Non-pigmented ciliary epithelial cell (primary cell): ENCODE measurements at places on chromosomes 16 and 17.

DNA sequence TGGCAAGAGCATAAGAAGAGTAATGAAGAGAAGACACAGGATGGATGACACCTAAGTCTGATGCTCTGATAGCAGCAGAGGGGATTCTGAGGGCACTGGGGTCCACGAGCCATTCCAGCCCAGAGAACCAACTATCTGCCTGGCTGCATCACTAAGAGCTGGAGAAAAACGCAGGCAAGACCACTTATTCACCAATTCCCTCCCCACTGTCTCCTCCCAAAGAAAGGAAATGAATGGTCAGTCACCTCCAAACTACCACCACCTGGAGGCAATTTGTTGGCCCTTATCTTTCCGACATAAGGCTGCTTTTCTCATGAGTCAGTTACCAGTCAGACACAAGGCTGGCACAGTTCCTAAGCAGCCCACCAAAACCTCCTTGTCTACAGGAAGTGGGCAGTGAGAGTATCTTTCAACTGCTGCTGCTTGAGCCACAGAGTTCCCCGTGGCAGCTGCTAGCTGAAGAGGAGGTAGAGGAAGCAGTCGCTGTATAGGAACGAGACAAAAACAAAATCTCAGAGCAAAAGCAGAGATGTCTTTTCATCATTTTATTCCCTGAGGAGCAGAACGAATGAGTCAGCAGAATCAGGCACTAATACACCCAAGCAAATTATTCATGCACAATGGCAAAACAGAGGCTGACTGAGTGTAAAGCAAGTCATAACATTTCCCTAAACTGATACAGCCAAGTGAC, 111.1 kb downstream of the SMG6 start:
- DNase-seq, result peak; percentile 95

GRCh38 chr16:48110982-48111381, 44.8 kb downstream of the ABCC12 start:
- DNase-seq, result no peak

- no peak for DNase-seq
These were observed 122.5 kb upstream of the CACNG5 start for GRCh38 chr17:66712453-66712852.

DNA sequence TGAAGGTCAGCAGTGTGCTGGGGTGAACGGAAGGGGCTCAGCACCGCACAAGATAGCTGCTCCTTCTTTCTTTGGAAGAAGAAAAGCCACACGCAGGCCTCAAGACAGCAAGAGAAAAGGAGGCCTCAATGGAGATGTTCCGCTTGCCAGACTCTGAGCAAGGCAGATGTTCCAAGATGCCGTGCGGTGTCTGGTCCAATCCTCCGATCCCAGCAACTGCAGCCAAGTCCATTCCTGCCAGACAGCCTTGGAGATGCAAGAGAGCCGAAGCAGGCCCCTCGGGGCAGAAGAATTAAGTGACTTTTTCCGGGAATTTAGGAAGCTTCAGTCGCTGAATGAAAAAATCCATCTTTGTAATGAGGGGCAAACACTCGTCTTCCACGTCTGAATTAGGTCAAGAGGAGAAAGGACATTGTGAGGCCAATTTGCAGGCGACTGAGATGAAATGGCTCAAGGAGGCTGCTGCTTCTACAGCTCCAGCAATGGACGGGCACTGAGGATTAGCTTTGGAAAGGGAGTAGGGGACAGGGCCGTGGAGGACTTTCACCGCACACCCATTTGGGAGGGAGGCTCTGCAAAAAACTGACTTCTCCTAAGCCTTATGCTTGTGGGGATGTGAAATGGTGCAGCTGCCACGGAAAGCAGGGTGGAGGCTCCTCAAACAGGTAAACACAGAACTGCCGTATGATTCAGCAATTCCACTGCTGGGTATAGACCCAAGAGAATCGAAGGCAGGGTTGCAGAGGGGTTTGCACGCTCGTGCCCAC, 44.7 kb downstream of the RPH3AL start:
- no peak for DNase-seq

- no peak for DNase-seq
These were observed 66.7 kb downstream of the NACA2 start for GRCh38 chr17:61524319-61524718.

DNA sequence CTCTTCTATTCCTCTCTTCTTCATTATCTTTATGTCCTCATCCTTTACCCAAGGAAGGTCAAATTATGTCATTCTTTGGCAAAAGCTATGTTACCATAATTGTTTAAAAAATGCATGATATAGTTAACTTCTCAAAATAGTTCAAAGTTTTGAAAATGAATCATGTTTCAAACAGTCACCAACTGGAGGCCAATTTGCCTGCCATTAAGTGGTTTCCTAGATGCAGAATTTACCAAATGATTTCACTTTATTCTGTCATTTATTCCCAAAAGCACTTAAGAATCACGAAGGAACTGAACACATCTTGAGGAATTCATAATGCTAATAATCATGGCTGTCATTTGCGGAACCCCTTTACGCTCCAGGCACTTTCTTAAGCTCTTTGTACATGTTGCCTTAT, 190.9 kb upstream of the CDH11 start:
- DNase-seq, result no peak

DNA sequence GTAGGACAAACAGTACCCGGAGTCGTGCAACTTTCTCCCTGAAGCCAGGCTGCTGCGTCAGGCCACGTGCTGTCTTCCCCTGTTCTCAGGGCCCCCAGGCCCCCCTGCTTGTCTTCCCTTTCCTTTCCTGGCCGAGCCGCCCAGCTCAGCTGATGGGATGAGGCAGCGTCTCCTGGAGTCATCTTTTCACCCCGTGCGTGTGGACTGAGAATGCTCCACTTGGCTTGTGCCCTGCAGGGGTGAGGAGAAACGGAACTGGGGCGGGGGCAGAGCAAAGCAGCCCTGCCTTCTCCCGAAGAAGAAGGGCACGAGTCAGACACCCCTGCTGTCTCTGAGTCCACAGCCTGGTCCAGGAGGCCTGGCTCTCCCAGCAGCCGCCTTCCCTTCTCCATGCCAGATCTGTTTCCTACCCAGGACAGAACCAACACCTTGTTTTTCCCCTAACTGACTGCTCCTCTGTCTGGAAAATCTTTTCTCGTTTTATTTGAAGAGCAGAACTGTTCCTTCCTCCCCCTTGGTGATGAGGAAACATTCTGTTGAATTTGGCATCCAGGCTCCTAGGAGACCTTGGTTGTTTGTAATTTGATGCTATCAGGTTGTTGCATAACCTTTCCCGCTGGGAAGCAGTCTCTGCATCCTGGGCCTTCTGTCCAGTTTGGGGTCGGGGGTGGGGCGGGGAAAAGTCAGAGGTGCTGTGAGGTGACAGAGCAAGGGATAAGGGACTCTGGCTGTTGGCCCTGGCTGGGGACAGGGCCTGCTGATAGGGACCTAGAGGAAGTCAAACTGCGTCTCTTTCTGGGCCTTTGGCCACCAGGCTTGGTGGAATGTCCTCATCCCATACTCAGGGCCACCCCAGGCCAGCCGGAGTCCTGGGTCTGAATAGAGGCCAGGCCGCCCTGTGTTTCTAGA, 78.8 kb downstream of the WIPI1 start:
- DNase-seq, result peak; percentile 61

- DNase-seq, result no peak
These were observed 110.1 kb downstream of the XYLT1 start for GRCh38 chr16:17360693-17361122.

- no peak for DNase-seq
These were observed 124.1 kb downstream of the PRKCA start for GRCh38 chr17:66426397-66427033.

DNA sequence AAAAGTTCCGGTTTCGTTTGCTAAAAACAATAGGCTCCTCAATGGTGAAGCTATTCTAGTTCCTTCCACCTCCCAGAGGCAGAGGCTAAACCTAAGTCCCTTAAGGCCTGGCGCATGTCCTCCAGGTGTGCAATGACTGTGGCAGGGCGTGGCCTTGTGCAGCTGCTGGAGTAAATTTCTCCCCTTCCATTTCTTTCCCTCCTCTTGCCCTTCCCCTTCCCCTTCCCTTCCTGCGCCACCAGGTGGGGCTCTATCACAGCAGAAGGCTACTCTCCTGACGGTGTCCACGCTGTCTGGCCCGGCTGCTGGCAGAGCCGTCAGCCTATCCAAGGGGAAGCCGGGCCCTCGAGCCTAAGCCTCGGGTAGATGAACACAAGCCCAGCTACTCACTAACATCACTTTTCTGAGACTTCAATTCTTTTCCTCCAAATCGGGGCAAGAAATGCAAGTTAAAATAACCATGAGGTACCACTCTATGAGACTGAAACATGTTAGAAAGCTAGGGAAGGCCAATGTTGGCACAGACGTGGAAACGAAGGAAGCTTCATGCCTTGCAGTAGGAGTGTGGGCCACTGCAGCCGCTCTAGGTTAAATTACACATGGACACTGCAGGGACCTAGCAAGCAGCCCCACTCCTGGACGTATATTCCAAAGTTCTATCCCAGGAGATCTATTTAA, 34.4 kb downstream of the C16orf78 start:
- DNase-seq, result peak; percentile 20

GRCh38 chr17:59790910-59791309, 83.5 kb downstream of the VMP1 start:
- no peak for DNase-seq

- DNase-seq, result no peak
These were observed 413.3 kb upstream of the EEF2KMT start for GRCh38 chr16:5510819-5511370.

GRCh38 chr17:1412185-1413110, 12.4 kb upstream of the YWHAE start:
- DNase-seq, result no peak

- no peak for DNase-seq
These were observed 503 bp downstream of the C16orf54 start for GRCh38 chr16:29745121-29745852.

- no peak for DNase-seq
These were observed 7.3 kb downstream of the TEX2 start for GRCh38 chr17:64255764-64256163.

DNA sequence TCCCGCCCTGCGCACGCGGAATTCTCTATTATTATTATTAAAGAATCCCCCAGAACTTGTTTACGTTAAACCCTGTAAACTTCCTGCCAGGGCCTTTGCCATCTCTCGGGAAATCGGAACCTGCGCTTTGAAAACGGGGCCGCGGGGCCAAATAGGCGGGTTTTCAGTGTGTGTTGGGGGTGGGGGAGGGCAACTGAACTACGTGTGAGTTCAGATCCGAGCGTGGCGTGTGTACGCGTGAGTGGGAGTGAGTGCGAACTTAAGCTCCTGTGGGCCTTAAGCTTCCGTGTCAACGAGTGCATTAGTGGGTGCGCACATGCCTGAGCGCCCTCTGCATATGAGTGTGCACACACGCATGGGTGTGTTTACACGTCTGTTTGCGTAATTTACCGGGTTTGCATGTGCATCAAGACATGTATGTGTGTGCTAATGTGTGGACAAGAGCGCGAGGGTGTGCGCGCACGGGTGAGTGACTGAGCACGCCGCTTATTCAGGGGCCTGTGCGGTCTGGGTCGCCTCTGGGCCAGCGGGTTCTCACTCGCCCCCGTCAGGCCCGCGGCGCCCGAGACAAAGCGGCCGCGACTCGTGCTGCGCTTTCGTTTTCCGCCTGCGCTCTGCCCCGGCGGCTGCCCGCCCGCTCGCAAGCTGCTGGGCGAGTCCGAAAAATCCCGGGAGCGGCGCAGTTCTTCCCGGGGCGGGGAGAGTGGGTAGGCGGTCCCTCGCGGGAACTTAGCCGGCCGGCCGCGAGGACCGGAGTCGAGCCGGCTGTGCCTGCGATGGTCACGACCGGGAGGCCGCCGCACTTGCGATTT, 1.2 kb upstream of the FOXF1 start:
- DNase-seq, result no peak

- no peak for DNase-seq
These were observed 54.2 kb downstream of the TMEM100 start for GRCh38 chr17:55668312-55668920.

GRCh38 chr17:67025216-67025792, 19.1 kb upstream of the CACNG1 start:
- DNase-seq, result no peak

GRCh38 chr16:53933407-53933806, 229.5 kb downstream of the FTO start:
- DNase-seq, result no peak
